GM04504 (cell line): ENCODE measurements at places on chromosomes 7 and 10.

DNA sequence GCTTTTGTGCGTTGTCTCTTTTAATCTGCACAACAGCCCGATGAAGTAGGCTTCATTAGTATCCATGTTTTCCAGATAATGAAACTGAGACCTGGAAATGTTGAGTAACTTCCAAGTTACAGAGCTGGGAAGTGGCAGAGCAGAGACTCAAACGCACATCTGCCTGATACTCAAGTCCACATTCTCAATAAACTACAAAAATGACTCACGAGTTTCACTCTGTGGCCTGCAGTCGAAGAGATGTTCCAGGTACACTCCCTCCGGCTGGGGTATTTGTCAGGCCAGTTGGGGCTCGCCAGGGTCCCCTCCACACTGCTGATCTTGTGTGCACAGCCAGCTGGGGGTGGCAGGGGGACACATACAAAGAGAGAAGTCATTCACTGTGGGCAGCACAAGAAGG lies 17.7 kb upstream of the OPALIN start:
- no peak for DNase-seq

GRCh38 chr7:77954773-77955555 lies 156.4 kb downstream of the PHTF2 start:
- DNase-seq: no peak

DNA sequence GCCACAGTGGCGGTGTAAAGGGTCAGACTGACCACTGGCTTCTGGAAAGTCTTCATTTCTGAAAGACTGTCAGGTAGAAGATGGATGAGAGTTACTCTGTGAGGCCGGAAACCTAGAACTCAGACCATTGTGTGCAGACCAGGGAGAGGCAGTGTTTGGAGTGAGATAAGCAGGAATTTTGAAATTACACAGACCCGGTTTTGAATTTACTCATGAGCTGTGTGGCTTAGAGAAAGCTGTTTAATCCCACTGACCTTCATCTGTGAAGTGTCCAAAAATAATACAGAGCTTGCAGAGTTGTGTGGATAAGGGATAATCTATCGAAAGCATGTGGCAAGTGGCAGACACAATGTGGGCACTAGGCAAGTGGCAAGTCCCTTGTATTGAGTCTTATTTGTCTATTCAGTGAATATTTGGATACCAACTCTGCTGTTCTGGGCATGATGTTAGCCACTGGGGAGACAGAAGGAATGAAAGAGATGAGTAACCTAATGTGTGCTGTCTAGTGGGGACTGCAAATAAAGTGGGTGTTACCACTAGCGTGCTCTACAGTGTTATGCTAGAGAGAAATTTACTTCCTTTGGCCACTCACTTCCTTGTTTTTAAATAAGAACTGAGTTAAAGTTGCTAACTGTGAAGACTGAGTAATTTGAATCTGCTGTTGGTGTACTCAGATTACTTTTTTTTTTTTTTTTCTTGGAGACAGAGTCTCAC lies 69.4 kb downstream of the KIAA1217 start:
- DNase-seq: no peak

DNA sequence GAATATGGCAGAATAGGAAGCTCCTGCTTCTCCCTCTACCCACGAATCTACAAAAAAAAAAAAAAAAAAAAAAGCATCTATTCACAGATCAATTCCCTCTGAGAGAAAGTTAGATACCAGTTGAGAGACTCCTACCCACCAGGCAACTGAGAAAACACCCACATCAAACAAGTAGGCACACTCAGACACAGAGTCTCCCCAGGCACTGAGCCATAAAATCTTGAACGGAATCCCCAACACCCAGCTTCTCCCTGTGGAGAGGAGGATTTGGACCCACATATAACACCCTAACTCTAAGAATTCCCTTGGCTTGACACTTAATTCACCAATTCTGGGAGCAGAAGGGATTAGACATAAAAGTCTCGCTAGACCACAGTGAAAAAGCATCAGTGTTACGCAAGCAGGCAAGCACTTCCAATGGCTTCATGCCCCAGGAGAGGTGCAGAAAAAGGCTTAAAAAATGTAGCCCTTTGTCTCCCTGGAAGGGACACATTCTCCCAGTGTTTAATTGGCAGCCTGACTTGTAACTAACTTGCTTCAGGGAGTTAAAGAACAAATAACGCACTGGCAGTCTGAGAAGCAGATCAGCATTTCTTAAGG lies 192.2 kb downstream of the ELAPOR2 start:
- DNase-seq: no peak

GRCh38 chr10:114623661-114624294 lies 34.3 kb downstream of the ABLIM1 start:
- DNase-seq: peak; percentile 57

- no peak for DNase-seq
Measured at GRCh38 chr10:60299961-60300883, 89.5 kb downstream of the ANK3 start.

DNA sequence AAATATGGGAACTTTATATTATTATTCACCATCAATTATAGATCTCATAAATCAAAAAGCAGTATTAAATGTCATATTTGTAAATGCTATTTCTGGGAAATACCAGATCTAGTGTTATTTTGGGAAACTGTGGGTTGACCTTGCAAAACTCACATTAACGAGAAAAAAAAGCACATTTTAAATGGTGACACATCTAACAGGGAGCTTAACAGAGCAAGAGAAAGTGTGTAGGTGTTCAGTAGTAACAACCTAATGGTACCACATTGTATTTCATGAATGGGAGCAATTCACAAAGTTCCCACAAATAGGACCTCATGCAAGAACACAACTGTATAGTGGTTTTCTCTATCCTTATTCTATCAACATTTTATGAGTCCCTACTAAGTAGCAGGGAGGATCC lies 26.2 kb upstream of the HDAC9 start:
- no peak for DNase-seq

DNA sequence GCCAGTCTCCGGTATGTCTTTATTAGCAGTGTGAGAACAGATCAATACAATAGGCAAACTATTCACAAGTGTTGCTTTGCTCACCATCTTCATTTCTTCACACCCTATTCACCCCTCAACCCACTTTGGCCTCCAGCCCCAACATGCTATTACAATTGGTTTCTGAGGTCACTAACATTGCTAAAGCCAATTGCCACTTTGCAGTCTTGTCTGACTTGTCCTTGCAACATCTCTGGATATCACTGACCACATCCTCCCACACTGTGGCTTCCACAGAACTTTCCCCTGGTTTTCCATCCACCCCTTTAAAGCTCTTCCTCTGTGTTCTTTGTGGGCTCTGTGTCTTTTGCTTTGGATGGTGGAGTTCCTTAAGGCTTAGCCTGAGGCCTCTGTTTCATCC lies 5.2 kb upstream of the APBB1IP start:
- DNase-seq: no peak

GRCh38 chr10:132806110-132806509 lies 20.2 kb upstream of the NKX6-2 start:
- DNase-seq: no peak

DNA sequence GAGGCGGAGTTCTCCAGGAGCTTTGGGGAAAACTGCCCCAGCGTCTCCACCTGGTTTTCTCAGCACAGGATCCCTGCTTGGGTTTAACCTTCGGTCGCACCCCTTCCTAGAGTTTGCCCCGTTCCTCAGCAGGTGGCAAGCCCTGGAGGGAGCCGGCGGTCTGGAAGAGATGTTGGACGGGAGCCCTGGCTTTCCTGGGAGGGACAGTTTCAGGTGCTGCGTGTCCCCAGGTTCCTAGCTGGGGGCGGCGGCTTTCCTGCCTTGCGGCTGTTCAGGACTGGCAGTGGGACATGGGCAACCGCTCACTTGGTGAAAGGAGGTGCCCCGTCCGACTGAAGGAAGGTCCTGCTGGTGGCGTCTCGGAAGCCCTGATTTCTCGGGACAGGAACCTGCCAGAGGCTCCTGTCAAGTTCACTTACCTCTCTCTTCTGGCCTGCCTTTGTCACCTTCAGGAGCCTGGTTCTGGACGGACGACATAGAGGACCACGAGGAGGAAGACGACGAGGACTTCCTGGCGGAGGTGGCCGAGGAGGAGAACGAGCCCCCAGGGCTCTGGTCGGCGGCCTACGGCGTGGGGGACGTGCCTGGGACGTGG lies 14.8 kb downstream of the ZNF316 start:
- DNase-seq: no peak

DNA sequence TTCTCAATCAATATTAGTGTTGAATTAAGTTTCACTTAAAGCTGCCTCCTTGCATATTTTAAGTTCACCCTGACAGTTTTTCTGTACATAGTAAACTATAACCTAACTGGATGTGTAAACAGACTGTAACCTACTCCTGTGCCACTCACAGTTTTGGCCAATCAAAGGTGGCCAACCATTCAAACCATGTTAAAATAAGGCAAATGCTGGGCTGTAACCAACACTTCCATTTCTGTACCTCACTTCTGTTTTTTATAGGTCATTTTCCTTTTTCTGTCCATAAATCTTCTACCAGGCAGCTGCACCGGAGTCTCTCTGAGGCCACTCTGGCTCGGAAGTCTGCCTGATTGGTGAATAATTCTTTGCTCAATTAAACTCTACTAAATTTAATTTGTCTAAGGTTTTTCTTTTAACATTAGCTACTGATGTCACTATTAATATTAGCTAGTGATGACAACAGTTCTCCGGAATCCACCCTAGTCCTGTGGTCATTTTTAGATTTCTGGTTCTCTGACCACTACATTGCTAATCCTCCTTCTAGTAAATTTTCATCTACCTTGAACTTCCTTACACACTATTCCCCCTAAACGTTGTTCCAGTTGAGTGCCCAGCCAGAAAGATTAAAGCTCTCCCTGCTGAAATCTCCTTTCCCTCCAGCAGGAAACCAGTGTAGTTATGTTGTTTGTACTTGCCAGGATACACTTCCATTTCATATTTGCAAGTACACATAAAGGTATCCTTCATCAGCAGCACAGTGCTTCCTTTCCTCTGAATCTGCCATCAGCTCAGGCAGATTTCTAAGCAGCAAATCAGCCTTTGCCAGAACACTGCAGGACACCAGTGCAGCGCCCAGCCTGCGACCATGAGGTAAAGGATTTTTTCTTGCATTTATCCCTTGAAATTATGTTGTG lies 18.6 kb upstream of the IFIT2 start:
- no peak for DNase-seq

DNA sequence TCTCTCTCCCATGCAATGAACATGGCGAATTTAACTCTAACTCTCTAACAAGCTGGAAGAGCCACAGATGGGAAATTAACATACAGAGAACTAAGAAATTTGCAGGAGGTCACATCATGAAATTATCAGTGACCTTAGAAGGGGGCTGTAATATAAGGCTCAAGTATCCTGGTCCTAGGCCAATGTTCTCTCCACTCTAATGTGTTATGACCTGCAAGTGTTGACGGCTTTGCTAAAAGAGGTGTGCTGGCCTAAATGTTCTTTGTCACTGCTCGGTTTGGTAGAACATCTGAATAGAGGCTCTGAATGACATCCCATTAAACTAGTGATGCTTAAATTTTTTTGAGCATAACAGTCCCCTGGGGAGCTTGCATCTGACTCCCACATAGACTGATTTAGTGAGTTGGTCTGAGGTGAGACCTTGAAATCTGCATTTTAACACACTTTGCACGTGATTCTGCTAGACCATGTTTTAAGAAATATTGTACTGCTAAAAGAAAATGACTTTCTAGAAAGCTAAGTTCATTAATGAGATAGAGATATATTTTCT lies 129.3 kb downstream of the GFRA1 start:
- DNase-seq: no peak

DNA sequence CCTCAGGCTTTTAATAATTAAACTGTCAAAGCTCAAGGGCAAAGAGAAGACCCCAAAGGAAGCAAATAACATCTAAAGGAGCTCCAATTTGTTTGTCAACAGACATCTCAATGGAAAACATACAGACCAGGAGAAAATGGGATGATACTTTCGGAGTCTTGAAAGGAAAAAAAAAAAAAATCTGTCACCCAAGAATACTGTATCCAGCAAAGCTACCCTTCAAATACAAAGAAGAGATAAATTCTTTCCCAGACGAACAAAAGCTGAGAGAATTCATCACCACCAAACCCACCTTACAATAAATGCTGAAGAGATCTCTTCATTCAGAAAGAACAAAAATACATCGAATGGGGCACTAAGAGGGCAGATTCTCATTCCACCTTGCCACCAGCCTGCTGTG lies 232.8 kb downstream of the PTPRN2 start:
- DNase-seq: no peak

DNA sequence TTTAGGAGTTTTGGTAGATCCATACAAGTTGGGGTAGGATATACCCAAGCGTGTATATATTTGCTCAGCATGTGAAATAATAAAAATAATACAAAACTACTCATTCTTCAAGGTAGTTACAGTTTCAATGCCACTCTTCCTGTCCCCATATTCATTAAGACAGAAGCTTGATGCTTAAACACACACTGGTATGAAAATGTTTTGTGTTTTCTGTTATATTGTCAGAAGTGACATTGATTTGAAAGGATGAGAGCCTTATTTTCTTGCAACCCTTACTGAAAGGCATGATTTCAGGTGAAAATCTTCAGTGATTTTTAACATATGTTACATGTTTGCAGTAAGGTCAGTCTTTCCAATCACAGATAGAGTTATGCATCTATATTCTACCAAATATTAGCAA lies 233.6 kb downstream of the TRIL start:
- no peak for DNase-seq

GRCh38 chr7:140605337-140605736 lies 35.3 kb downstream of the DENND2A start:
- no peak for DNase-seq

GRCh38 chr10:119801176-119801575 lies 71.5 kb downstream of the MCMBP start:
- DNase-seq: no peak

GRCh38 chr7:28804990-28805389 lies 153.1 kb downstream of the TRIL start:
- DNase-seq: peak; percentile 25

- no peak for DNase-seq
Measured at GRCh38 chr7:138295049-138295637, 164.9 kb upstream of the TRIM24 start.

DNA sequence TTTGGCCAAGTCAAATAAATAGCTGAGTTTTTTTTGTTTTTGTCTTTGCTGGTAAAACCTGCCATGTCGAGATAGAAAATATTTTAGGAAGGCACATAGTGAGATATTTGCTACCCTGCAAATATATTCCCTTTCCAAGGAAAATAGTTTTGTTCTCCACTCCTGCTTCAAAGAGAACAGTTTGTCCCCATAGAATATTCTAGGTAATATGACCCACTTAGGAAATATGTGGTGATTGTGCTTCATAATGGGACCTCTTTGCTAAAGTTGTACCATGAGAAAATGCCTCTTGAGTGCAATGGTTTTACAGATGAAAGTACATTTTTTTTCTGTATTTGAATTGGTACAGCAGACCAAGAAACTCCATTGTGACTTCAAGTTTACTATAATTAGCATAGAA lies 41.6 kb downstream of the SMNDC1 start:
- DNase-seq: no peak

- peak; percentile 15 for DNase-seq
Measured at GRCh38 chr10:90751107-90751997, 106.5 kb downstream of the HTR7 start.

DNA sequence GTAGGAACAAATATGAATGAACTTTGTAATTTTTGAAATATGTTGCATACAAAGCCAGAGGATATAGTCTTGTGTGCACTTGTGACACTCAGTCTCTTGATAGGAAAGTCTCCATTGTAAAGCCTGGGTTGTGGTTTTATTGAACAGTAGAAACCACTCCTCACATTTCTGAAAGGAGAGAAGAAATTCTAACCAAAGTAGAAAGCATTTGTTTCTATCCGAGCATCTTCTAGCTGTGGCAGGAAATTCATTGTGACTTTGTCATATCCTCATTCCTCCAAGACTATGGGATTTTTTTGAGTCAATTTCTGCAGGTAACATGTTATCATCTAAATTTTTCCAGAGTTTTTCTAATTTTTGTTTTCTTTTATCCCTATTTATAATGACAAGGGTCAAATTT lies 55.5 kb upstream of the NCF1 start:
- no peak for DNase-seq
